ENCODE measurements at places on chromosomes 5 and 9. TPM values are rescaled to one million over a fixed set of nuclear protein-coding genes. Genes with fewer than 3 reads are reported as not detected.

The ALDH1A1 gene
- 24.4 TPM for total RNA-seq

The P4HA2 gene
- 14.3 TPM for total RNA-seq

The RETREG1 gene
- 0.20 TPM for total RNA-seq

The LCN2 gene
- total RNA-seq = 0.72 TPM

The SMIM33 gene
- not detected for total RNA-seq

The SPATA31D4 gene
- total RNA-seq = not detected

The FAM151B gene
- not detected for total RNA-seq

The MAMDC2 gene
- total RNA-seq = not detected

The MGAT1 gene
- total RNA-seq = 82.7 TPM

The LRRC70 gene
- total RNA-seq = 0.73 TPM

DNA sequence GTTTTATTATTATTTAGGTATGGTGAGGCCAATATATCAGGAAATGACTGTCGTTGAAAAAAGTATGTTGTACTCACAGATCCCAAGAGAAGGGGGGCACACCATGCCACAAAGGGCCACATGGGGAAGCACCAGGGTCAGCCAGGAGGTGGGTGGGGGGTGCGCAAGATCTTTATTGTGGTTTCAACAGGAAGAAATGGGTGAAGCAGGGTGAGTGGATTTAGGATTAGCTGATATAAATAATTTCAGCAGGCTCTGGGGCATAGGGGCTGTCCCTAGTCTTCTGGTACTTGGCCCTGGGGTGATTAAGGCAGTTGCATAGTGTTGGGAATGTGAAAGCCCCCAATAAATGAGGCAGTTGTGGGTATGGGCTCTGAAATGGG lies 8.6 kb downstream of the PDCD1LG2 start:
- DNase-seq = no peak

DNA sequence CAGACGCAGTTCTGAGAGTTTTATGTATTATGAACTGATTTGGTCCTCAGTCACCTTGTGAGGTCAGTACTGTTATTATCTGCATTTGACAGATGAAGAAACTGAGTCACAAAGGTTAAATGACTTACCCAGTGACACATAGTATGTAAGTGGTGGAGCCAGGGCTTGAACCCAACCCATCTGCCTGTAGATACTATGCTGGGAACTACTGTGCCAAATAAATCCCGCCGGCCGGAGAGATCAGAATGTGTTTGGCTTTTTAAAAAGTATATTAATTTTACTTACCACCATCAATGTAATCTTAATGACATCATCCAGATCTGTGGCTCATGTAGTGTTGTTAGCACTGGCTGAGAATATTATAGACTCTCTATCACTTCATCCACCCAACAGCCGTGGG lies 80.8 kb downstream of the ZNF618 start:
- no peak for DNase-seq

GRCh38 chr5:60703944-60704343 lies 4.0 kb upstream of the DEPDC1B start:
- DNase-seq = no peak

DNA sequence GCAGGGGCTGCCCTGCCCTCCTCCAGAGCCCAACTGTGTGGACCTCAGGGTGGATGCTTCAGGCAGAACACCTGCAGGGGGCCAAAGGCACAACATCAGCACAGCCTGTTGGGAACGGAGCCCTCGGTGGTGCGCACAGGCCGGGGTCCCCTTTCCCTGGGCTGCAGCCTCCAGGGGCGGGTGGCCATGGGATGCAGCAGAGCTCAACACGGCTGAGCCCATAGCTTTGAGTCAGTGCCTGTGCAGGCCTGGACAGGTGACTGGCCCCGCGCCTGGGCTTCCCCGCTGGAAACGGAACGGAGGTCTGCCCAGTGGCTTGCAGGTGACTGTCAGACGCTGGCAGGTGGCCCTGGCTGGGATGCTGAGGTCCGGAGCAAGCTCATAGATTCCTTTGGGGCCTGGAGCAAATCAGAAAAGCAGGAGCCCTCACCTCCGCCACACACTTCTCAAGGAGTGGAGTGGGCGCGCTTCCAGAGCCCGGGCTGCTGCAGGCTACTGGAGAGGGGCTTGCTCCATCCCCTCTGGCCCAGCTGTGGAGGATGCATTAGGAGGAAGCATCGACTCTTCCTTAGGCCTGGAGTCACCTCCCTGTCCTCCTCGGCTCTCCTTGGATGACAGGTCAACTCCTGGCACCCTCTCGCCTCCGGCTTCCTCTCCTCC lies 69.8 kb upstream of the RNU6ATAC start:
- DNase-seq = no peak

DNA sequence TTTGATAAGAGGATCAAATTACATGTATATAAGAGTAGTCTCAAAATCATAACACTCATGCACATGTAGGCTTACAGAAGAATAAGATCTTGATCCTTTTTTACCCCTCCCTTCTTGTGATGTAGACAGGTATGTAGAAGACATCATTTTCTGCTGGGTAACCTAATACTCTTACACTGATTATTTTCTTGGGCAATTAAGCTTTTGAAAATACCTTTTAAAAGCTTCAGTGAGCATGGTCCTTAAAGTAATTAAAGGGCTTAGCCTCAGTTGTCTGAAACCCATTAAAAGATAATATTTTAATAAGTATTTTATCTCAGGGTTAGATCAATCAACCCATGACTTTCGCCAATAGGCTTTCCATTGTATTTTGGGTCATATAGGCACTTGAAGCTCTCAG lies 50.6 kb downstream of the ALDH1A1 start:
- DNase-seq = no peak

DNA sequence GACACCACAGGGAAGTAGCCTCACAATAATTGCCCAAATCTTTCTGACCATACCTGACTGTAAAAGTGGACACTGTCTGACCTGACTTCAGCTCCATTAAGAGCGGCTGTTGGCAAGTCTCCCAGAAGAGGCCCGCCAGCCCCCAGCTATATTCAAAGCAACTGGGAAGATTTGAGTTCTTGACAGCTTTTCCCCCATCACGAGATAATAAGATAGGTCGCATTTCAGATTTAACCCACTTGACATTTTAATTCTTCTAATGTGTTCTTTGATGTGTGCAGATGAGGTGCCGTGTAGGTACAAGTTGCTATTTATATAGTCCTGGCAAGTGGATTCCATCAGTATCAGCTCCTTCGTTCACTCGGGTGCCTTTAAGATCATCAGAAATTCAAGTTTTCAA lies 345.7 kb downstream of the DRD1 start:
- no peak for DNase-seq

DNA sequence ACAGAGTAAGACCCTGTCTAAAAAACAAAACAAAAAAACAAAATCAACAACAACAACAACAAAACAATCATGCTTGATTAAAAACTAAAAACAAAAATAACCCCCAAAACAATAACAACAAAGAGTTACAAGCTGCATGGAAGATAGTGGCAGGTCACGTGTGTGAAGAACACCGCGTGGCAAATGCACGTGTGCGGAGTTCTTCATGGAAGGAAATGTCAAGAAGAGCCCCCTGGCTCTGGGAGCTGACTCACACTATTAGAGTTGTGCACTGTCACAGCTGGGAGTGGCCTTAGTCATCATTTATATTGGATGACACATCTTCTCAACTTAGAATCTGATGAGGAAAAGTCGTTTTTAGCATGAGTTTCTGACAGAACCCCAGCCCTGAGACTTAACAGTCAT lies 110.5 kb downstream of the JMY start:
- DNase-seq = peak; percentile 61

DNA sequence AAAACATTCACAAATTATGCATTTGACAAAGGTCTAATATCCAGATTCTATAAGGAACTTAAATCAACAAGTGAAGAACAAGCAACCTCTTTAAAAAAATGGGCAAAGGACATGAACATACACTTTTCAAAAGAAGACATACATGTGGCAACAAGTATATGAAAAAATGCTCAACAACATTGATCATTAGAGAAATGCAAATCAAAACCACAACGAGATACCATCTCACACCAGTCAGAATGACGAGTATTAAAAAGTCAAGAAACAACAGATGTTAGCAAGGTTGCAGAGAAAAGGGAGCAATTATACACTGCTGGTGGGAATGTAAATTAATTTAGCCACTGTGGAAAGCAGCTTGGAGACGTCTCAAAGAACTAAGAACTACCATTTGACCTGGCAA lies 38.9 kb upstream of the TNFSF15 start:
- DNase-seq = no peak

- DNase-seq = no peak
Measured at GRCh38 chr5:93164690-93165089, 416.3 kb downstream of the NR2F1-AS1 start.

GRCh38 chr9:10274988-10275387 lies 337.8 kb downstream of the PTPRD start:
- no peak for DNase-seq

GRCh38 chr5:149280802-149281201 lies 9.1 kb downstream of the AFAP1L1 start:
- DNase-seq = no peak

- no peak for DNase-seq
Measured at GRCh38 chr5:172834415-172835289, 601 bp downstream of the ERGIC1 start.

GRCh38 chr9:14238079-14238478 lies 75.9 kb downstream of the NFIB start:
- no peak for DNase-seq

GRCh38 chr5:172420235-172420939 lies 33.9 kb downstream of the SH3PXD2B start:
- peak; percentile 41 for DNase-seq

DNA sequence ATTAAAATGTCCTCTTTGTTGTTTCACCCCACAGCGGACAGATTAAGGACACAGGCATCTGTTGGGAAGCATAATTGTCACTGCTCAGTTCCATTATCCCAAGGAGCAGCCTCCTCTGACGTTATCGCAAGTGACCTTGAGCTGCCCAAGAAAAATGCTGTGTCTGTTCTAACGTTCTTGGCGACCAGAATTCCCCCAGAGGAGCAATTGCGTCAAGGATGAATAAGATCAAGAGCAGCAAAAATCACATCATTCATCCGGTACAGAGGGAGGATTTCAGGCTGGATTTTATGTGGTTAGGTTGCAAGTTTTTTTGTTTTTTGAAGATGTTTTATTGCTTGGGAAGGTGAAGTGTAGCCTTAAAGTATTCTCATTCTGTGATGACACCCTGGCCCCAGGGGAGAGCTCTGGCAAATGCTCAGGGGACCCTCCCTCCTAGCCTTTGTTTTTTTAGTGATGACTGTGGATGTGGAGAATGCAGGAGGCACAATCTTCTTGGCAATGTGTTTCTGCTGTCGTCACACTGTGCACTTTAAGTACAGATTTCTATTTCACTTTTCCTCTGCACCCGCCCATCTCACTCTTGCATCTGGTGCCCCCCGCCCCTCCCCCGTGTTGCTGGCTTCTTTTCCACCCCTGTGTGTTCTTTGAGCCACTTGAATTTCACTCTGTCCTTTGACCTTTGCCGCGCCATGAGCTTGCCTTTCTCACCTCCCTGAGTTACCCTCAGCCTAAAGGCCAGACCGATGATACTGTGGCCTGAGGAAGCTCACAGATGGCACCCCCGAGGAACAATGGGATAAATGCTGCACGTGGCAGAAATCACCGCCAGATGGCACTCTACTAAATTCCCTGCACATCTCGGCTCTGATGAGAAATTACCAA lies 308.5 kb downstream of the RAB3C start:
- peak; percentile 51 for DNase-seq

- DNase-seq = no peak
Measured at GRCh38 chr5:165627548-165628170, 2122.2 kb downstream of the MAT2B start.

- no peak for DNase-seq
Measured at GRCh38 chr9:112900901-112901300, 10.2 kb upstream of the SLC46A2 start.

DNA sequence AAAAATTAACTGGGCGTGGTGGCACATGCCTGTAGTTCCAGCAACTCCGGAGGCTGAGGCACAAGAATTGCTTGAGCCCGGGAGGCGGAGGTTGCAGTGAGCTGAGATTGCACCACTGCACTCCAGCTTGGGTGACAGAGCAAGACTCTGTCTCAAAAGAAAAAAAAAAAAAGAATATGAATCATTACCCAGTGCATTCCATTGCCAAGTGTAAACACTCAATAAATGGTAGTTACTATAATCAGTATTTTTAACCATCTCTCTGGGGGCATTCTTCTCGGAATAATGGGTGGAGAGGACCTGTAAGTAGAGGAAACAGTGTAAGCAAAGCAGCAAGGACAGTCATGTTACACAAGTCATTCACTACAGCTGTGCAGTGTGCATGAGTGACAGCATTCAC lies 13.8 kb upstream of the RANBP17 start:
- no peak for DNase-seq

- DNase-seq = no peak
Measured at GRCh38 chr5:57416278-57416994, 66.2 kb downstream of the ACTBL2 start.

GRCh38 chr5:26003966-26004365 lies 1034.4 kb downstream of the CDH9 start:
- no peak for DNase-seq

GRCh38 chr5:174503461-174504265 lies 220.7 kb upstream of the MSX2 start:
- DNase-seq = no peak

GRCh38 chr9:71647094-71647591 lies 121.2 kb downstream of the CEMIP2 start:
- peak; percentile 51 for DNase-seq

DNA sequence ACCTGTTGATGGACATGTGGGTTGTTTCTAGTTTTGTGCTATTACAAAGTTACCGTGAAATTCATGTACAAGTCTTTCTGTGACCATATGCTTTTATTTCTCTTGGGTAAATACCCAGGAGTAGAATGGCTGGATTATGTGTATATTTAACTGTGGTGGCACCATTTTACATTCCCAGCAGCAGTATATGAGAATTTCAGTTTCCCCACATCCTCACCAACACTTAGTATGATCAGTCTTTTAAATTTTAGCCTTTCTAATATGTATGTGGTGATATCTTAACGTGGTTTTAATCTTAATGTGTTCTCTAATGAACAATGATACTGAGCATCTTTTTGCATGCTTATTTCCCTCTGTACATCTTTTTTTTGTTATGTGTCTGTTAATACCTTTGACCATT lies 36.6 kb downstream of the GALNT10 start:
- DNase-seq = no peak

- DNase-seq = no peak
Measured at GRCh38 chr9:111041902-111042301, 3.6 kb upstream of the LPAR1 start.
